NCI-H510A treated with DMSO at 0.1 percent for 48 hours (cell line): ENCODE measurements at places on chromosomes 6 and 20.

- peak; percentile 73 for DNase-seq
Observed at GRCh38 chr6:38508894-38509293, 130.8 kb downstream of the BTBD9 start.

DNA sequence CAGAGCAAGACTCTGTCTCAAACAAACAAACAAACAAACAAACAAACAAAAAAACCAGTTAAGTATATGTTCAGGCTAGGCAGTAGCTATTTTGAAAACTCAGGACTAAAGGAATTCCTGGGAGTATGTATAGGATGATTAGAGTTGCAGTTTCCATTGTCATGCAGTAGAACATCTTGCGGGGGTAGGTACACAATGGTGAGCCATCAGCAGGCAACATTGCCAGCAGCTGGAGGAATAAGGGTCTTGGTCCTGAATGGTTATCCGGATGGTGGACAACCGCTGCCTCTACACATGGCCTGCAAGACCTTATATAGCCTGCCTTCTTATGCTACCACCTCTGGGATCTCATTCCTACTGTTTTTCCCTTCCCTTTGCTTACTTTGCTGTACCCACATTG is 297.5 kb downstream of the SOX4 start:
- no peak for DNase-seq

DNA sequence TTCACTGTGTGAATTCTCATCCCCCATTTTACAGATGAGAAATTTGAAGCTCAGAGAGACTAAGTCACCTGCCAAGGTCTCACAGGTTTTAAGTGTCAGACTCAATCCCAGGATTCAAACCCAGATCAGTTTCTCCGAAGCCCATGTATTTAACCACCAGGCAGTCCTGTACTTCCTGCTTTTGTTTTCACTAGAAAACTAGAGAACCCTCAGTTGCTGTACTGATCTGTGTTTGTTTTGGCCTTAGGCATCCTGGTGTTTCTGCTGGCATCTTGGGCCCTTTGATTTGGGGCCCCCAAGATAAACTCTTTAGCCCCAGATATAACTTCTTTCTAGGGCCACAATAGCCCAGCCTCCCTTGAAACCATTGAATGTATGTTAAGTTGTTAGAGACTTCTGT is 36.5 kb downstream of the PPP1R16B start:
- DNase-seq, result no peak

- DNase-seq, result peak; percentile 94
Observed at GRCh38 chr6:31203345-31203979, 33.0 kb upstream of the POU5F1 start.

DNA sequence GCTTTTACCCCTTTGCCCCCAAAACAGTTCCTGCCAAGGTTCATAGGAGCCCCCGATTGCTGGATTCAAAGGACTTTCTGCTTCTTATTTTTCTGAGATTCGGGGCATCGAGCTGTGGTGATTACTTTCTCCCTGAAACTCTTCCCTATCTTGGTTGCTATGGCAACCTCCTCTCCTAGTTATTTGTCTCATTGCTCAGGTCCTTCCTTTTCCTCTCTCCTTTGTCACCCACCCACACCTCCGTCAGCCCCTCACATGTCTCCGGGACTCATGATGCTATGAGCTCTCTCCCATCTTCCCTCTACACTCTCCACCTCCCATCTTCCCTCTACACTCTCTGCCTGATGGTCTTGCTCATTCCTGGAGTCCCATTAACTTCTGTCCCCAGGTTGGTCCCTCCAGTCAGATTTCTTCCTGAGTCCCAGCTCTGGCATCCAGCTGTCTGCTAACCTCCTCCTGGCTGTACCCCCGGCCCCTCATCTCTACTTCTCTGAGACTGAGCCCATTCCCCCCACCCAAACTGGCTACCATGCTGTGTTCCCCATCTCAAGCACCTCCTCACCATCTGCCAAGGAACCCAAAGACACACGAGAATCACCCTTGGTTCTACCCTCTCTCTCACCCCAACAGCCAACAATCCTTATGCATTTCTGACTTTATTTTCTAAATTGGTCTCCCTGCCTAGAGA is 30.2 kb upstream of the NNAT start:
- no peak for DNase-seq

- DNase-seq, result peak; percentile 76
Observed at GRCh38 chr6:136113736-136114173, 136.4 kb downstream of the MTFR2 start.

- no peak for DNase-seq
Observed at GRCh38 chr6:82419859-82420258, 56.2 kb downstream of the TPBG start.

- no peak for DNase-seq
Observed at GRCh38 chr6:106380407-106380806, 19.9 kb downstream of the CRYBG1 start.

DNA sequence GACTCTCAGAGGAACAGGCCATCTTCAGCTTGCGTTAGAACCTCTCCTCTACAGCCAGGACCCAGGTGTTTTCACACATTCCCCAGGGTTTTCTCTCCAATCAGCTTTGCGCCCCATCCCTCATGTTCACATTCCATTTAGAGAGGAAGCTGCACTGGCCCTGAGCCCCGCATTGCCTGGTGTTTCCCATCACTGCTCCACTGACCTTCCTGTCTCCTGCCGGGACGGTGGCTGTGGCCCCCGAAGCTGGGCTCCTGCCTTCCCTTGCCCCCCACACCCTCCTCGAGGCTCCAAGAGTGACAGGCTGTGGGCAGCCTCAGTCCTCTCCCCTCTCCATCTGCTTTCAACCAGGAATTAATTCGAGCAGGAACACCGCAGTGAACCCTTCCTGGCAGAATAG is 357.3 kb downstream of the THBS2 start:
- DNase-seq, result no peak

GRCh38 chr6:52065621-52066020 is 21.8 kb downstream of the PKHD1 start:
- DNase-seq, result no peak

DNA sequence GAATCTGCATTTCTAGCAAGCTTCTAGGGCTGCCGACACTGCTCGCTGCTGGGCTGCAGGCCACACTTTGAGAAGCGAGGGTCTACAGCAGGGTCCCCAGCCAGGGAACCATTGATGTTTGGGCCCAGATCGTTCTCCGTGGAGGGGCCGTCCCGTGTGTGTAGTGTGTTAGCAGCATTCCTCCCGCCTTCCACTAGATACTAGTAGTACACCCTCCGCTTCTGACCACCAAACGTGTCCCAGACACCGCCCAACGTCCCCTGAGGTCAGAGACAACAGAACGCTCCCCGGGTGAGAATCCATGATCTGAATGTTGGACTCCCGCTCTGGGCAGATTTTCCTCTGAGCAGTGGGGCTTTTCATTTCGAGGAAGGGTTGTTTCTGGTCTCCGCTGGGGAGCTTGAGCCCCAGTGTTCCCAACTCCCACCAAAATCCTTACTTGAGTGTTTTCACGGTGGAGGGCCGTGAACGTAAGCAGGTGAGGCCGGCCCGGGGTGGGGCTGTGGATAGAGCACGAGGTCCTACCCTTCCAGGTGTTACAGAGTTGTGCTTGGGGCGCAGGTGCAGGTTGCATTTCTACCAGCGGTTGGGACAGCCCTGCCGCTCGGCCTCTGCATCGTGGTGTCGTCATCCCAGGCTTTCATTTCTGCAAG is 124.6 kb downstream of the SYCP2 start:
- no peak for DNase-seq

DNA sequence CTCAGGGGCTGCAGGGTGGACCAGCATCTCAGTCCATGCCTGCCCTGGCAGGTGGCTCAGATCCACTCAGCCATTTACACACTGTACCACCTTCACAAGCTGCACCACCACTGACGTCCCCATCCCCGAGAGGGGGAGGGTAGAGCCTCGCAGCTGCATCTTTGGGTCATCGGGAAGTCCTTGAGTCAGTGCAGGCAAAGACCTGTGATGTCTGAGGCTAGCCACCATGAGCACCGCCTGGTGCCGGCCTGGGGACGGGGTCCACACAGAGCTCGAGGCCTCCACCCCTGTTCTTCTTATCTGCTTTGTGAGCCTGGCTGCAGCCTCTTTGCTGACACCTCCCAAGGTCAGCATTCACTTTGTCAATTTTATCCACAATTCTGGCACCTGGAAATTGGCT is 141.4 kb downstream of the PHACTR3 start:
- no peak for DNase-seq

DNA sequence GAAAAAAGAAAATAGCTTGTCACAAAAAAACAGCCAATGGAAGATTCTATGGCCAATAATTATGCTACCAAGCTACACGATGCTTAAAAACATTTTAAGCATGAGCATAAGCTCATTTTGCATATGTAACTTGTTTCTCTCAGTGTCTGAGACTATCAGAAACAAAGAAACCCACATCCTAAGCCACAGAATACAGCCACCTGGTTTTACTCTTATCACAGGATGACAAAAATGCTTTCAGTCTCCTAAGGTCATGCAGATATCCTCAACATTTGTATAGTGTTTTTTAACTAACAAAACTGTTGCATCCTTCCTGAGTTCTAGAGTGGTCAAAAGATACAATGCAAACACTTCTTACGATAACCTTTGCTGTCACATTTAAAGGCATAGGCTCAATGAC is 172.1 kb upstream of the RUNX2 start:
- DNase-seq, result peak; percentile 37

GRCh38 chr6:137145421-137145820 is 28.0 kb downstream of the IL22RA2 start:
- DNase-seq, result no peak

DNA sequence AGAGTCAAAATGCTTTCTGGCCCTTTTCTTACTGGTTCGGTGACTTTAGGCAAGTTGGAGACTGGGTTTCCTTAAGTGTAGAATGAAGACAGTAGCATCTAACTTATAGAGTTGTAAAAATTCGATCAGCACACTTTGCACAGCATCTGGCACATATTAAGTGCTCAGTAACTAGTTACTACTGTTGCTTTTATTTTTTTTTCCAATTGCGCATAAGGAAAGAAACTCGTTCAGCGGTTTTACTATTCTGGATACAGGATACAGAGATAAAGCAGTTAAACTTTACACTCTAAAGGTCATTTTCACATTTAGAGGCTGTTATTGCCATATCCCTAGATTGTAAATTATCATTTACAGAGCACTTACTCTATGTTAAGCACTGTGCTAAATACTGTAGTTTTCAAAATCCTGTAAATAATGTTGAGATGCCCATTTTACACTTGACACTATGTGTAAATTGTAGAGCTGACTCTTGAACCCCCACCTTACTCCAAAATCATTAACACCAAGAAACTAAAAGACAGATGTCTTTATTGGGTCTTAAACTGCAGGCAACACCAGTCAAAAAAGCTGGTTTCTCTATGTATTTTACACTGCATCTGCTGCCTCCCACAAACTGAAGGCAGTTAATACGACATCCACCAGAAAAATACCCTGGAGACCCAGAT is 886 bp downstream of the ROMO1 start:
- no peak for DNase-seq

DNA sequence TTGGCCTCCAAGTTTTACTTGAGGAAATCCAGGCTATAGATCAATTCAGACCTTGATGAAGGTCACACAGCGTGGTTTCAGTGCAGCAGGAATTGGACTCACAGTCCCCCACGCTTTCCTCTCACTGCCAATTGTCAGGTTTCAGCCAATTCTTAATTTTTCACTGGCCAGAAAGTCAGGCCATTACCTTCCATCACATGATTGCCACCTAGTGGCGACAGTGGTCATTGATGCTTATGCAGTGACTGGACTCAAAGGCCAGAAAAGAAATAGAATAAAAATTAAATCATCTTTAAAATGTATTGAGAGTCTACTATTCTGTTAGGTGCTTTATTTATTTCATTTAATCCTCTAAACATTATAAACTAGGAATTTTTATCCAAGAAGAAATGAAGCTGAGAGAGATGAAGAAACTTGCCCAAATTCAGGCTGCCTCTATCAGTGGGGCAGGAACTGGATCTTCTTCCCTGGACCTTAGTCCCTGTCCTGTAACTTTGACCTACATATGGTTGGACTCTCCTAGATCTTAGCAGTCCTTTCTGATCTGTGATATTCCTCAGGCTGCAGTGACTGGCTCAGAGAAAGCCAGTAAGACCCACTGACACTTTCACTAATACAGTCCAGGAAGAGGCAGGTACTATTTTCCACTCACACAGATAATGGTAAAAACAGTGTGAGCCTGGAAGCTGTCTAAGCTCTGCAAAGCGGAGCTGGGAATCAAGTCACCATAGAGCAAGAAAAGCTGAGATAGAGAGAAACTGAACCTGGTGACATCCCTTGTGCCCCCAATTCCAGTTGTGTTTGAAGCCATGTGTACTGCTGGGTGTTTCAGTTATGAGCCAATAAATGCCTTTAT is 133.3 kb downstream of the ELOVL4 start:
- DNase-seq, result peak; percentile 64

GRCh38 chr6:835476-836160 is 142.7 kb upstream of the EXOC2 start:
- DNase-seq, result no peak

GRCh38 chr6:167668019-167668753 is 158.5 kb upstream of the AFDN start:
- peak; percentile 19 for DNase-seq

DNA sequence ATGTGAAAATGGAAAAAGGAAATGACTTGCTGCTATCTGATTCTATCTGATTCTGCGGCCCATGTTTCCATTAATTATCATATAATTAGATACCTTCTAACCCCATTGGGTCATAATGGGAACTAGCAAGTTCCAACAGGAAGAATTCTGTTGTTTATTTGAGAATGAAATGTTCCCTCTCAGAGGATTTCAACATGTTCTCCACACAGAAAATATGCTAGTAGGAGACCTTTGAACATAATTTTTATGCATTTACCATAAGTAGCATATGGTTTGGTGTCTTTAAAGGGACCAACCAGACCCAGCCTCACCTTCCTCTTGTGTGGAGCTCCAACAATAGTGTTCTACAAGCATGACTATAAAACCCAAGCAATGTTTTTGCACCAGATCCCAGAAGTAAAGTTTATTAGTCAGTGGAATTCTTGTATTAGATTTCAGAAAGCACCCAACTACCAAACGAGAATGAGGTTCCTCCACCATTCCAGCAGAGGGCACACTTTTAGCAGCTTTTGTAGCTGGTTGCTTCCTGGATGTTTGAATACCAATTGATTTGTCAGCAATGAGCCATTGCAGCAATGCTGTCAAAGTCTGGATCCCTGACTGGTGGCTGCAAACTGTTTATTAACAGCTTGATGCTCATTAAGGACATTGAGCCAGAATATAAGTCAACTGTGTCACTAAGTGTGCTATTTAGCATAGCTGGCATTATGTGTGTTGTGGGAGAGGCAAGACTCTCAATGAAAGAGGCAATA is 143.6 kb upstream of the GJE1 start:
- DNase-seq, result peak; percentile 11

DNA sequence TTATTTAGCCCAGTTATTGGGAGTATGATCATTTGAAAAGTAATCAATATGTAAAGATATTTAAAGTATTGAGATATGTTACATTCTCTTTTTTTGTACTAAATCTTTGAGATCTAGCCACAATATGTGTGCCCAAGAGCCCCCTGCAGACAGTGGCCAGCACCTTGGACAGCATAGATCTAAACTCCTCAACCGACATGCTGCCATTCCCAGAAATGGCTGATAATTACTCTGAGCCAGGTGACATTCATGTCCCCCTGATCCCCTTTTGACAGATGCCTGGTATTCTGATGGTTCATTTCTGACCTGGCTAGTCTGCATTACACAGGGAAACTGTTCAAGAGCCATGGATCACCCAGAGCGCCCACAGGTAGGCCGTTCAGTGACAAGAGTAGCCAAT is 177.1 kb downstream of the ZDHHC14 start:
- DNase-seq, result peak; percentile 25
